Fibroblast of gingiva (primary cell): ENCODE measurements at places on chromosomes 2 and 18.

DNA sequence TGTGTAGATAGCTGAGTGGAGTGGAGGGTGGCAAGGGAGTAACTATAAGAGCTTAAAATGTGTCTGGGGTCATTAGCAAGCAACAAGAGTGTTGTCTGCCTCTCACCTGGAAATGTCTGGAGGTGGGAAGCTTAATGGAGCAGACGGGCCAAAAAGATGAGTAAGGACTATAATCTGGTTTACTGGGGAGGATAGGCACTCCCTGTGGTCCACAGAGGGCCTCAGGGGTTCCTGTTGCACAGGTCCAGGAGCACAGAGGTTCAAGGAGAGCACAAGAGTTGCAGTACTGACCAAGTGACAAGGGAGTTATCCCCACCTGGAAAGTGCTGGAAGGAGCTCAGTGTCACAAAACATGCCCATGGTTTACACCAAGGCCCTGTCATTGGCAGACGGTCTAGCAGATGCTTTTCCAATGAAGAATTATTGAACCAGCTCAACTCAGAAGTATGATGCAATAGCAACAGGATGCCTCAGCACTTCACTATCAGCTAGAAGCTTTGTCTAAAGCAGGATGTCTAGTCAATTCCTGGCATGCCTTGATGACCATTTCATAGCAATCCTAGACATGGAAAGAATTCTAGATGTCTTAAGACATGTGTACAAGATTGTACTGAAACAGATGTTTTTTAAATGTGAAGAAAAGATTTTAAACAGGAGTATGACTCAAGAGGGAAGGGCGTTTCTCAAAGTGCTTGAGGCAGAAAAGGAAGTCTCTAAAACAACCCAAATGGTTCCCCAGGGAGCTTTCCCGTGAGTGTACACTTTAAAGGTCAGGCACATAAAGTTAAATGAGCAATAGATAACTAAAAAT, 62.9 kb upstream of the SERPINE2 start:
- peak; percentile 97 for DNase-seq

DNA sequence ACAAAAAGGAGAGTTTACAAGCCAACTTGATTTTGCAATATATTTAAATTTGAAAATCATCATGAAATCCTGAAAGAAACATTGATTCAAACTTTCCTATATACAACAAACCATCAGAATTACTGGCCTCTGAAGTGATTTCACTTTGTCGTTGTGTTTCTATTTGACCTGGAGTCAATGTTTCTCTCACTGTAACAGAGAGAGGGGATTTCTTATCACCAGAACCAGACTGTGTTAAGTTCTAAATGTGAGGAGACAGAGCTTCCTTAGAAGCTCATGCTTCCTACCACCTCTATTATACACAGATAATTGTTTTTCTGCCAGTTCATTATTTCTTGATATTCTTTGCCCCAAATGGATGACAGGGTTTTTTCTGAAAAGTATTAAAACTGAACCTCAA, 245.0 kb upstream of the RND3 start:
- no peak for DNase-seq

DNA sequence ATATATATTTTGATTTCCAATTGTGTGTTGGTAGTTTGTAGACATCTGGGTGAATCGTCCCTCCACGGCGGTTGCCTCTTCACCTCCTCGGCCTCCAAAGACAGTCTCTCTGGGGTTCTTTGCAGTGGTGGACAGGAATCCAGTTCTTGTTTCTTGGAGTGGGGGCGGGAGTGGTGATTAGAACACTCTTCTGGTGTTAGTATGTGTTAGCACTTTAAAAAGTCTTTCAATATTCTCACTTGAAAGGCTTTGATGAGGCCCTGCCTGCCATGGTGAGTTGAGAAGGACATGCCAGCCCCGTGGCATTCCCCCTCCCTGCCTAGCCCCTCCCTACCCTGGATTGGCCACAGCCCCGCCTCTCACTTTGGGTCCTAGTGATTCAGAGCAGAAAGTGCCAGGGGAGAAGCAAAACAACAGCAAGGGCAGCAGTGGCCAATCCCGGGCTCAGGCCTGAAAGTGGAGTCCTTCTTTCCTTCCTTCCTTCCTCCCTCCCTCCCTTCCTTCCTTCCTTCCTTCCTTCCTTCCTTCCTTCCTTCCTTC, 316.8 kb upstream of the HS6ST1 start:
- no peak for DNase-seq

GRCh38 chr2:240591226-240591625, 4.7 kb downstream of the CAPN10 start:
- no peak for DNase-seq

- no peak for DNase-seq
Measured at GRCh38 chr18:73535189-73535588, 612.4 kb downstream of the FBXO15 start.

DNA sequence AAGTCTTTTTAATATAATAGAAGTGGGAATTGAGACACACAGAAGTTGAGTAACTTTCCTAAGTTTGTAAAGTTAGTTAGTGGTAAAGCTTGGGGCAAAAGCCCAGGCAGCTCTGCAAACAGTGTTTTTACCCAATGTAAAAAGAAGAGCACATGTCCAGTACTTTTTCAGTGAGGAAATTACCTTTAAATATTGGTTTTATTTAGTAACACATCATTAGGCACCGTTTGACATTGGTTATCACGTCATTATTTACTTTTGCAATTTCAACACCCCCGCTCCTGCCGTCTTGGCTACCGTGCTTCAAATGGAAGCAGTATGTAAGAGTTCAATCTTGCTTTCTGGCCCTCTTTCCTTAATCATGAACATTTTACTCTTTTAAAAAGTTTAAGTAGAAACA, 807.9 kb downstream of the EPHA4 start:
- no peak for DNase-seq

DNA sequence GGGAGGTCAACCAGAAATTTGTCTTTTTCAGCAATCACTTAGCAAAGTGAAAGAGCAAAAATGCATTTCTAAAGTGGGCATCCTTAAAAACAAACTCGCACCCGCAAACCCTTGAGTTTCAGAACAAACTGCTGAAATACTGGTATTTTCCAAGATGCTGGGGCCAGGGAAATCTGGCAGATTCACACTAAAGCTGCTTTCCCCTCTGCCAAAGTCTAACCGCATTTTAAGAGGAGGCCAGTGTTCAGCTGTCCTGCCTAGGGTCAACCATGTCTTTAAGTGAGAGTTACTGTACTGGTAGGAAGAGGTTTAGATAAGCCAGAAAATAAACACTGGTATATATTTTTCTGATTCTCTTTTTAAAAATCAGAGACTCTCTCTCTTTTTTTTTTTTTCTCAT, 55.9 kb downstream of the ACVR1 start:
- DNase-seq: peak; percentile 27
